Cardiac ventricle fibroblast (primary cell): ENCODE measurements at places on chromosomes 13 and 19. TPM values are rescaled to one million over a fixed set of nuclear protein-coding genes. Genes with fewer than 3 reads are reported as not detected.

The GARIN5A gene
- total RNA-seq: 0.44 and 1.7 TPM in 2 replicates

The TEX101 gene
- not detected in 2 replicates for total RNA-seq

The FAAP24 gene
- total RNA-seq: 2.3 and 2.8 TPM in 2 replicates

The GJB2 gene
- total RNA-seq: not detected in 2 replicates

The KLK3 gene
- total RNA-seq: not detected in 2 replicates

The ZNF442 gene
- 1.3 and 2.2 TPM in 2 replicates for total RNA-seq

The ATP8B3 gene
- 3.2 and 3.3 TPM in 2 replicates for total RNA-seq

The ISYNA1 gene
- 16.5 and 19.8 TPM in 2 replicates for total RNA-seq

The EPN1 gene
- 164 and 197 TPM in 2 replicates for total RNA-seq

The PRR36 gene
- total RNA-seq: 0.44 TPM in 1 of 2 replicates, not detected in the other

The SIGLEC7 gene
- not detected in 2 replicates for total RNA-seq

The JAK3 gene
- 6.3 and 7.7 TPM in 2 replicates for total RNA-seq

The FFAR1 gene
- not detected in 2 replicates for total RNA-seq

The CEACAM16 gene
- total RNA-seq: not detected in 2 replicates

The PSG7 gene
- total RNA-seq: not detected in 2 replicates

The KLF1 gene
- not detected in 2 replicates for total RNA-seq

The ZNF224 gene
- 8.3 and 20.1 TPM in 2 replicates for total RNA-seq

The CLIP3 gene
- total RNA-seq: 27.1 and 34.3 TPM in 2 replicates

The SHISA7 gene
- not detected in 2 replicates for total RNA-seq

The ZNF253 gene
- total RNA-seq: 3.4 and 7.3 TPM in 2 replicates

The MIA gene
- 2.6 TPM in 1 of 2 replicates, not detected in the other for total RNA-seq

The GRIK5 gene
- not detected in 2 replicates for total RNA-seq

The SGTA gene
- total RNA-seq: 46.9 and 50.5 TPM in 2 replicates

The RASGRP4 gene
- not detected in 2 replicates for total RNA-seq

The SPART gene
- 94.1 and 158 TPM in 2 replicates for total RNA-seq

The MCEMP1 gene
- not detected in 2 replicates for total RNA-seq

The MICOS13 gene
- total RNA-seq: 59.8 and 64.2 TPM in 2 replicates

The FLT3 gene
- total RNA-seq: not detected in 2 replicates

The ENOX1 gene
- total RNA-seq: 4.1 and 6.3 TPM in 2 replicates

The ZNF416 gene
- 2.5 and 2.6 TPM in 2 replicates for total RNA-seq

The ZNF599 gene
- 6.2 and 8.4 TPM in 2 replicates for total RNA-seq

The SIGLEC12 gene
- total RNA-seq: not detected in 2 replicates

The PLK5 gene
- not detected in 2 replicates for total RNA-seq

The UQCR11 gene
- 41.1 and 46.9 TPM in 2 replicates for total RNA-seq
